T1000 (cell line): ENCODE measurements at places on chromosomes 4 and X.

GRCh38 chr4:79331126-79331876, 5.4 kb upstream of the NAA11 start:
- peak; percentile 69 for DNase-seq

- DNase-seq: no peak
Observed at GRCh38 chrX:68922013-68922412, 93.2 kb downstream of the EFNB1 start.

- no peak for DNase-seq
Observed at GRCh38 chrX:68086709-68087108, 346.6 kb downstream of the OPHN1 start.

DNA sequence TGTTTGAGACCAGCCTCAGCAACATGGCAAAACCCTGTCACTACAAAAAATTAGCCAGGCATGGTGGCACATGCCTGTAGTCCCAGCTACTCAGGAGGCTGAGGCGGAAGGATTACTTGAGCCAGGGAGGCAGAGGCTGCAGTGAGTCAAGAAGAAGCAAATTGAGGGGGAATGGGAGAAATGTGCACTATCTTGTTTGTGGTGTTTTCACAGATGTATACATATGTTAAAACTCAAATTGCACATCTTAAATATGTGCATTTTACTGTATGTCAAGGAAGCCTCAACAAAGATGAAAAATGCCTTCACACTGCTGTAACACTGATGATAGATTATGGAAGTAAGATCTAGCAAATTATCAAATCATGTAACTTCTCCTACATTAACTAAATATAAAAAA, 44.3 kb downstream of the THOC2 start:
- no peak for DNase-seq

GRCh38 chr4:102761906-102762305, 1.1 kb upstream of the MANBA start:
- no peak for DNase-seq

DNA sequence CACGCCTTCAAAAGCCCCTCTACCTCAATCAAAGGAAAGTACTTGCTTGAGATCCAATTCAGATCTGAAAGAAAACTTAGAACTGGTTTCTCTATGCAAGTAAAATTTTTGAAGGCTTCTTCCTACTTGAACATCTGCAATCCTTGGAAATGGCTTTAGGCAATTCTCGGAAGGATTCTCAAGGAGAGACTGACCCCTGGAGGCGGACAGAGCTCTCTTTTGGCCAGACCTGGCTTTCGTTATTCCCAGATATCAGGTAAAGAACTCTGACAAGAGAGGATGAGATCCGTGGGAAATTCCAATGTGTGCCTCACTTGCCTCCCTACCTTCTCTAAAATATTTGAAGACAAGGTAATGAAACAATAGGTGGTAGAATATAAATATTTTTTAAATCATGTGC, 670.3 kb upstream of the FAM241A start:
- no peak for DNase-seq

DNA sequence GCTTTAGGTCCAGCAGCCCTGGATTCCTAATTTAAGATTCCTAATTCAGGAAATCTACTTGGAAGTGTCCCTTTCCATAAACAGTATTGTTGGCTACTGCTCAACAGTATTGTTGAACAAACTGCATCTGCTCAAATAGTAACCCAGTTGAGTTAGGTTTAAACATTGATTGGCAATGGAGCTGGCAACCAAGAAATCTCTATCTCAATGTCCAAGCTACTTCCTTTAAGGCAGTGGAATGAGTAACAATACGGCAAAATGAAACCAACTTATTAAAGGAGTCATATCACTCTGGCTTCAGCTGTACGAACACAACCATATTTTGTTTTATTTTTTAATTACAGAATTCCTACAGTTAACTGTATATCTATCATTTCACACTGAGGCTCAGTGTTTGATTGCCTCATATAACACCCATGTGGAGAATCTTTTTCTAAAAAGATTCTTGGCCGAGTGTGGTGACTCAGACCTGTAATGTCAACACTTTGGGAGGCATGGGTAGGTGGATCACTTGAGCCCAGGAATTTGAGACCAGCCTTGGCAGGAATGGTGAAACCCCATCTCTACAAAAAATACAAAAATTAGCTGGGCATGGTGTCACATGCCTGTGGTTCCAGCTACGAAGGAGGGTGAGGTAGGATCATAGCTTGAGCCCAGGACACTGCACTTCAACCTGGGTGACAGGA, 71.7 kb upstream of the IL13RA1 start:
- DNase-seq: no peak

DNA sequence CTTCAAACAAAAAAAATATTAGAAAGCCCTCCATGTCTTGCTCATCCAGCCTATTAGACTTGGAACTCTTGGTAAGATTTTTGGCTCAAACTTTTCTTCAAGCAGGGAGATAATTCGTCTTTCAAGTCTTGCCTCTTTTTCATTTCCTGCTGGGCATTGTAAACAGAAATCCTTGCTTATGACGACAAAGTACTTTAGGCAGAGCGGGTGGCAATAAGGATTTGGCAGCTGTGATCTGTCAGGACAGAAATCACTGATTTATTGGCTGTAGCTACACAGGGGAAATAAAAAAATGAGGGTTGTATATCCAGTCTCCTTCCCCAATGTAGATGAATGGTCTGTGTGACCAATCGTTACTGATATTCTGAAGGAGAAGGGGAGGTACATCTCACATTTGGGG, 121.6 kb downstream of the SLC4A4 start:
- no peak for DNase-seq

DNA sequence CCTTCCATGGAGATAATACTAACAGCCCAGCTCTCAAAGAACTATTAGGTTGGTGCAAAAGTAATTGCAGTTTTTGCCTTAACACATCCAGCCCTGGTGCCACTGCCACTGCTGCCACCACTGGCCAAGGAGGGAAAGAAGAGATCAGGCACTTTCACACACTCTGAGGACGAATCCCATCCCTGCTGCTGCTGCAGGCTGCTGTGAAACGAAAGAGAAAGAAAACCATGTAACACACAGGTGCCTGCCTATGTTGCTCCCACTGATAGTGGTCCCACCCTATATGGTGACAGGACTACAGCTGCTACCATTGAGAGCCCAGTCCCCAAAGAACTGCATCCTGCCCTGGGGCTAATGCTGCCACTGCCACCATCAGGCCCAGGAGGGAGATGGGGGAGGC, 35.1 kb downstream of the TMLHE start:
- DNase-seq: no peak

DNA sequence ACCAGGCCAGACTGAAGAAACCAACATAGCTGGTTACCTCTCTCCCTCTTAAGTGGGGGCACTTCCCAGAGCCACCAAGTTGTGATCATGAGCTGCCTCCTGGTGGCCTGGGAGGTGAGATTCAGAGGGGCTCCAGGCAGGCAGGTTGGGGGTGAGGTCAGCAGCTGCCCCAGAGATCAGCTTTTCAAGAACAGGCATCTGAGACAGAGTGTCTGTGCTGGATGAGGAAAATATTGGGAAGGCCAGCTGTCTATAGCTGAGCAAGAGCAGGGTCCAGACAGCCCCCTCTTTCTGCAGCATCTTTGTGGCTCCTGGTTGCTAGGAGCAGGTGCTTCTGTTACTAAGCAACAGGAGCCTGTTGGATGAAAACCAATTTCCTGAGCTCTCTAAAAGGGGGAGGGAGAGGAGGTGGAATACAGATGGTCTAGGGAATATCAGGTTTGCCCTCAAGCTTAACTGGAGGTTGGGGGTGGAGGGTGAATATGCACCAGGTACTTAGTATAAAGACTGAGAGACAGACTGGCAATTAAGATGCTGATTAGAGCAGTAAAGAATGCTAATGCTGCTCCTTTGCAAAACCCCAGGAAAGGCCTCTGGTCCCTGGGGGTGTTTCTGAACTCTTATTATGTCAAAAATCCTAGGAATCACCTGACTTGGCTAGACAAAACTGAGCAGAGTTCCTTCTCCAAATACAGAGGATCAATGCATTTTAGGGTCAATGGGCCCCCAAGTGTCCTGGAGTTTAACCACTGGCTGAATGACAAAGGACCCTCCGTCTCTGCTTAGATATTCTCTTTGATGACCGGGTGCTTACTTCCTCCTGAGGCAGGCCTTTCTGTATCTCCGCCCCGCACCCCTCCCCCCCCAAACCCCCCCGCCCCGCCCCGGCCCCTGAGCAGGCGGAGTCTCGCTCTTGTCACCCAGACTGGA, 21.4 kb downstream of the ZCCHC13 start:
- no peak for DNase-seq

- DNase-seq: no peak
Observed at GRCh38 chrX:87706134-87706533, 188.5 kb downstream of the KLHL4 start.

- DNase-seq: no peak
Observed at GRCh38 chr4:3681191-3681590, 85.0 kb upstream of the ADRA2C start.

GRCh38 chrX:129762448-129762847, 17.3 kb upstream of the SASH3 start:
- no peak for DNase-seq

DNA sequence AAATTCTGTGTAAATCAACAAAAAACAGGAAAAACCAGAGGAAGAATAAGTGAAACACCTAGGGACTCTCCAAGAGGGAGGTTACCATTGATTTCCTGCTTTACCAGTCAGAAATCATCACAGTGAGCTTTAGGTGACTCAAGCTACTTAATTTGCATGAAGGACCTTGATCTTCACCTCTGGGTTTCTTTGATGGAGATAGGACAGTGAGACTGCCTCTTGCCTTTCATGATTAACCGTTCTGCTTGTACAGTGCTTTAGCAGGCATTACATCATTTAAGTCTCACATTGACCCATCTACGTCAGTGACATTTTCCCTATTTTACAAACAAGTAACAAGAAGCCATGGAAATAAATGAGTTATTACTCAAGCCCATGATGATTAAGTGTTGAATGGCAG, 3.4 kb upstream of the GK start:
- DNase-seq: no peak

DNA sequence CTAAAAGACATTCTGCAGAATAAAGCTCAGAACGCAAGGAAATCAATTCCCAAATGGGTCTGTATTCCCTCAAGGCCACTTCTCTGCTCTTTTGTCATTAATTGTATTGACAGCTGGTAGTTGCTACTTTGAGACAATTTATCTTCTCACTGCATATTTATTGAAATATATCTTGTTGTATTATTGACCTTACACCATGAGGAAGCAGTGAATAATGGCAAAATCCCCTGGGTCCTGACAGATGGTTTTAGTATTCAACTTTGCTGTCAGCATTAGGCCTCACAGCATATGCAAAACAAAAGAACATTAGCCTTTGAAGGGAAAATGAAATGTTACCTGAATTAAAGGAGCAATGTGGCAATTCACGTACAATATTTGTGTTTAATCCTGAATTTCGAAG, 406.1 kb upstream of the TRAM1L1 start:
- DNase-seq: no peak

GRCh38 chr4:90958256-90958895, 831.2 kb downstream of the CCSER1 start:
- peak; percentile 29 for DNase-seq

- no peak for DNase-seq
Observed at GRCh38 chrX:120274958-120275357, 24.3 kb downstream of the ZBTB33 start.

DNA sequence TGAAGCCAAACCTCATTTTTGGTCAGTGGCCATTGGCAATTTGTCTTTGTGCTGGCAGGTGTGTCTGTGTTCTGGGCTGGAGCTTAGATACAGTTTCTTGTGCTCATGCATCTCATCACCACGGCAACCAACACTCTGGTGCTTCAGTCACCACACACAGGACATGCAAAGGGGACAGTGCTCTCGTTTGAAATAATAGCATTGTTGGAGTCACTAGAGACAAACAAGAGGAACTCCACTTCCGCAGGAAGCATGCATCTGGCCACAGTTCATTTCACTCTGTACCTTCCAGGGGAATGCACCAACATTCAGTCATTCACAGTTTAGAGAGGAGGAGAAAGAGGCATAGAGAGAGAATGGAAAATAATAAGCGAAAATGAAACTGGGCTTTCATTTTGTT, 267.4 kb downstream of the ANK2 start:
- no peak for DNase-seq

- no peak for DNase-seq
Observed at GRCh38 chrX:56802921-56803849, 74.1 kb downstream of the NBDY start.

GRCh38 chr4:10582059-10582686, 102.4 kb downstream of the CLNK start:
- peak; percentile 46 for DNase-seq
